ENCODE measurements at places on chromosomes 1 and 21. TPM values are rescaled to one million over a fixed set of nuclear protein-coding genes. Genes with fewer than 3 reads are reported as not detected.

GRCh38 chr1:117886101-117886795, 43.2 kb downstream of the GDAP2 start:
- DNase-seq = no peak
- no peaks in the 10 kb centered on the region for H3K4me1 ChIP-seq
- H3K27me3 ChIP-seq = no peaks in the 10 kb centered on the region
- H3K36me3 ChIP-seq = peaks cover 4% of the 10 kb centered on the region
- H3K4me3 ChIP-seq = no peak overlapping the region

DNA sequence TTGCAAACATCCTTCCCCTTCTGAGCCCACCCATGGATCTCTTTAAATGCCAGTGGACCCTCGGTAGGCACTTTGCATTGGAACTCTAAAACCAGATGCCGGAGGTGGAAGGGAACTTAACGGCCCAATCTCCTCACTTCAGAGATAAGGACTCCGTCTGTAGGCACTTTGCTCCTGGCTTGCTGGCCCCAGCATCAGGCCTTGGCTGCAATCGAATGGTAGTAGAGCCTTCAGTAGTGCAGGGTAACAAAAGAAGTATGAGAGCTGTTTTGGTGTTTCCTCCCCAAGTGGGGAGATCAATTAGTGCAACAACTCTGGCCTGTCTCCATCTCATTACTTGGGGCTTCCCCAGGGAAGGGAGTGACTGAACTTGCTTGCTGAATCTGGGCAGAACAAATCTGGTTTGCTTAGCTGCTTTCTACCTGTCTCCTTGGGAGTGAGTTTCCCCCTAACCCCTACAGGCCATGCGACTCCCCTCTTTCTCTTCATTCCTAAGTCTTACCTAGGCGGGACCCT, 70.8 kb downstream of the TENT5C start:
- H3K4me3 ChIP-seq = no peak overlapping the region
- H3K36me3 ChIP-seq = no peaks in the 10 kb centered on the region
- H3K4me1 ChIP-seq = no peaks in the 10 kb centered on the region
- no peak for DNase-seq
- H3K27me3 ChIP-seq = no peaks in the 10 kb centered on the region
- H3K27ac ChIP-seq = no peak overlapping the region

DNA sequence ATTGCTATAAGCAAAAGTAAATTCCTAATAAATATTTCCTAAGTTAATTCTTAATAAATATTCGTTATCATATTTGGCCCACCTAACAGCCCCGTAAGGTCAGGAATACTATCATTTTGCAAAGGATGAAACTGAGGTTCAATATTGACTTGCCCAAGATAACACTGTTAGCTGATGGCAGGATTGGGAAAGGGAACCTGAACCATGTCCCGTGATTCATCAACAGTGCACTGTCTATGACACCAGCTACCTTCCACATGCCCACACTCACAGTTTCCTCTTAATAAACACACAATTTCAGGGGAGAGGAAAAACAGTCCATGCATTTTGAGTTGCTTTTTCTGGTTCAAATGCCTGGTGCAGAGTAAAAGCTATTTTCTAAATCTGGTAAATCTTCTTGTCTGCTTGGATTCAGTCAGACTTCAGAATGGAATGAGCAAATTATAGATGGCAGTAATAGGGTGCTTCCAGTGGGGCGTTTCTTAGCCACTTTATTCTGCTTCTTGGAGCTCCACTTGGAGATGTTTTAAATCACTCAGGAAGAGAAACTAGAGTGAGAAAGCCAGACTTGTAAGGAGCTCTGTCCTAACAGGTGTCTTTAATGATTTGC, 354.6 kb downstream of the PDE4B start:
- no peak overlapping the region for H3K4me3 ChIP-seq
- DNase-seq = no peak

- H3K27ac ChIP-seq = no peak overlapping the region
- H3K27me3 ChIP-seq = peaks cover 2% of the 10 kb centered on the region
- no peak overlapping the region for H3K4me3 ChIP-seq
- no peak for DNase-seq
These were observed 457.4 kb downstream of the SETD4 start for GRCh38 chr21:35602811-35603362.

GRCh38 chr1:108575375-108575774, 15.5 kb downstream of the EEIG2 start:
- no peak overlapping the region for H3K4me3 ChIP-seq
- no peak overlapping the region for H3K27ac ChIP-seq
- no peaks in the 10 kb centered on the region for H3K27me3 ChIP-seq
- DNase-seq = no peak
- no peaks in the 10 kb centered on the region for H3K36me3 ChIP-seq
- no peaks in the 10 kb centered on the region for H3K4me1 ChIP-seq

DNA sequence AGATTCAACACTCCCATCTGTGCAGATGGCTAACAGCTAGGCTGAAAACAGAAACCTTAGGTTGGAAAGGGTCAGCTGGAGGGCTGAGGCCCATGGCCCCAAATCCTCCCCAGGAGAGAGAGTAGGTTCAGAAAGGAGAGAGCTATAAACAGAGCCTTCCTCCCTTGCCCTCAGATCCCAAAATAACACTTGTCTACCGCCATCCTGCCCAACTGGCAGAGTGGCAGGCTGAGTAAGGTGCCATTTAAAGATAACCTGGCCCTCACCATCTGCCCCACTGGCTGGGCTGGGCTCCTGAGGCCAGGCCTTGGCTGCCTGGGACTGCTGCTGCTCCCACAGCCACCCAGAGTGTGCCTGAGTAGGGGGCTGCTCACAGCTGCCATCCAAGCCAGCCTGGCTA, 4.3 kb upstream of the SHISA4 start:
- H3K27me3 ChIP-seq = no peaks in the 10 kb centered on the region
- H3K27ac ChIP-seq = no peak overlapping the region
- no peaks in the 10 kb centered on the region for H3K36me3 ChIP-seq

GRCh38 chr1:157218671-157219070, 80.5 kb upstream of the ETV3 start:
- H3K27ac ChIP-seq = no peak overlapping the region
- no peaks in the 10 kb centered on the region for H3K4me1 ChIP-seq
- no peak for DNase-seq
- no peaks in the 10 kb centered on the region for H3K27me3 ChIP-seq

- H3K36me3 ChIP-seq = no peaks in the 10 kb centered on the region
- H3K4me1 ChIP-seq = peaks cover 15% of the 10 kb centered on the region
- H3K4me3 ChIP-seq = no peak overlapping the region
These were observed 32.8 kb downstream of the C2CD2 start for GRCh38 chr21:41921021-41921420.

- DNase-seq = no peak
- no peak overlapping the region for H3K27ac ChIP-seq
- no peak overlapping the region for H3K4me3 ChIP-seq
- H3K36me3 ChIP-seq = no peaks in the 10 kb centered on the region
These were observed 171.2 kb downstream of the SEC16B start for GRCh38 chr1:177798614-177799013.

DNA sequence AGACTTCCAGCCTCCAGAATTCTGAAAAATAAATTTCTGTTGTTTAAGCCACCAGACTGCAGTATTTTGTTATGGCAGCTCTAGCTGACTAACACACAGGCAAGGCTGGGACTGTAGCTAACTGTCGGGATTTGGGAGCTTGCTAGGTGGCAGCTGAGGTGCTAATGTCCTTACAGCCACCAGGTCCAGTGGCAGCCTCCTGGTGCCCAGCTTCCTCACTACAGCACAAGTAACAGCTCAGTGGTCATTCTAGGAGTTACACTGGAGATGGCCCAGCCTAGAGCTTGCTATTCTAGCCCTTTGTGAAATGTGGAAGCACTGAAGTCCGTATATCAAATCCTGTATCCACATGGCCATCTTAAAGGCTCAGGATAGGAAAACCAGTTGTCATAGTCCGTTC, 4.3 kb upstream of the C1orf115 start:
- no peak overlapping the region for H3K4me3 ChIP-seq
- peaks cover 5% of the 10 kb centered on the region for H3K4me1 ChIP-seq
- no peaks in the 10 kb centered on the region for H3K27me3 ChIP-seq
- no peaks in the 10 kb centered on the region for H3K36me3 ChIP-seq

FAM151A gene
- polyA plus RNA-seq = 1.5 TPM

TMEM167B gene
- polyA plus RNA-seq = 5.4 TPM

NGF gene
- polyA plus RNA-seq = 2.1 TPM

KCNA2 gene
- 0.02 TPM for polyA plus RNA-seq

Data from liver (tissue), 10 donors.